Endothelial cell (in vitro differentiated cells): ENCODE measurements at places on chromosomes 7 and 10.
A peak's percentile ranks its signal among the peaks of the same experiment; 100 is the strongest.

- no peak for DNase-seq
Observed at GRCh38 chr7:37352974-37353948, 95.4 kb downstream of the ELMO1 start.

DNA sequence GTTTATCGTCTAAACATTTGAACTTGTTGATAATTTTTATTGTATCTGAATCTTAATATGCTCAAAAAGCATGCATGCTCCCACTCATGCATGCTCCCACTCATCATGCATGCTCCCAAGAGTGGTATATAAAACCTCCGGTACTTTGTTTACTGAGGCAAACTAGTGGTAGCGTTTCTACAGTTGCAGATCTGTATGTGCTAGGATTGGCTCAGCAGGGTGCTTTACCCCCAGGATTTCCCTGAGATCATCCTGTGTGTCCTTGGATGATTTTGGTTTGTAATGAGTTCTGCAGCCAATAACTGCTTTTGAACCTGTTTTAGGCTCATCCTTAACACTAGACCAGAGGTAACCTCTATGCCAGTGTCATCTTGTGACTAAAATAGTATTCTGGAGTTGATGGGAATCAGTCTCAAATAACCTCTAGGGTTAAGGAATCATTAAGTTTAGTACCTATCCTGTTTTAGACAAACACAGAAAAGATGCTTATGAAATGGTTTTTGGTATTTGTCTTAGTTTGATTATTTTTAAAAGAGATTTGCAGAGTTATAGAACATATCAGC is 40.4 kb downstream of the PHTF2 start:
- DNase-seq = no peak

DNA sequence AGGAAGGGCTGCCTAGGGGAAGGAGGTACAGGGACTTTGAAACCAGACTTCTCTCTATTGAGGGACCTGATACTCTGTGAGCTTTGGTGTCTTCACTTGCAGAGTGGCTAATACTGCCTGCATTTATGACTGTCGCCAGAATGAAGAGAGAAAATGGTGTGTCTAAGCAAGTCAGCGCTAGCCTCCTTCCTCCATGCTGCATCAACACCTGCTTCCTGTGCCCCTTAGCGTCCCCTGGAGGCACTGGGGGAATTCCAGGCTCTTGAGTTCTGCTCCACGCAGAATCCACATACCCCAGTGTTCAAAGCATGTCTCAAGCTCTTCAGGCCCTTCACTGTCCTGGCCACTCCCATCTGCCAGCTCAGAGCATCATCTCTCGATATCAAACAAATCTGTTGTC is 140.5 kb downstream of the PKD1L1 start:
- DNase-seq = no peak

GRCh38 chr7:75872073-75872782 is 6.6 kb upstream of the RHBDD2 start:
- no peak for DNase-seq

GRCh38 chr7:76196786-76197185 is 4.9 kb upstream of the SRRM3 start:
- no peak for DNase-seq

GRCh38 chr7:13910805-13911551 is 78.5 kb downstream of the ETV1 start:
- no peak for DNase-seq

DNA sequence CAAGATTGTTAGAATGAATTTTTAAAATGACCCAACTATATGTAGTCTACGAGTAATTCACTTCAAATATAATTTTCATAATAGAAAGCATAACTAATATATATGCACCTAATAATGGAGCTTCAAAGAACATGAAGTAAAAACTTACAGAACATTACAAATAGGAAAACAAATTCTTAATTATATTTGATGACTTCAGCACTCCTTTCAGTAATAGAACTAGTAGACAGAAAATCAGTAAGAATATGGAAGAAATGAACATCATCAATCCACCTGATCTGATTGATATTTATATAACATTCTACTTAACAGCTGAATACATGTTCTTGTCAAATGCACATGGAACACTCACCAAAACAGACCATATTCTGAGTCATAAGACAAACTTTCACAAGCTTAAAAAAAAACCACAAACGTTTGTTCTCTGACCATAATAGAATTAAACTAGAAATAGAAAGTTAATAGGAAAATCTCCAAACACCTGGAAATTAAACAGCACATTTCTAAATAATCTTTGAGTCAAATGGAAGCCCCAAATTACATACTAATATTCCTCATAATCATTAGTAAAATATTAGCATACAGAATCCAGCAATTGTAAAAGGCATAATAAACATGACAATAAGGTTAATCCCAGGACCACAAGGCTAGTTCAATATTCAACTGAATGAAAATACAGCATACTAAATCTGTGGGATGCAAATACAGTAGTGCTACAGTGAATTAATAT is 48.0 kb downstream of the BRAF start:
- DNase-seq = no peak

GRCh38 chr7:17626235-17626634 is 314.1 kb downstream of the SNX13 start:
- DNase-seq = no peak

DNA sequence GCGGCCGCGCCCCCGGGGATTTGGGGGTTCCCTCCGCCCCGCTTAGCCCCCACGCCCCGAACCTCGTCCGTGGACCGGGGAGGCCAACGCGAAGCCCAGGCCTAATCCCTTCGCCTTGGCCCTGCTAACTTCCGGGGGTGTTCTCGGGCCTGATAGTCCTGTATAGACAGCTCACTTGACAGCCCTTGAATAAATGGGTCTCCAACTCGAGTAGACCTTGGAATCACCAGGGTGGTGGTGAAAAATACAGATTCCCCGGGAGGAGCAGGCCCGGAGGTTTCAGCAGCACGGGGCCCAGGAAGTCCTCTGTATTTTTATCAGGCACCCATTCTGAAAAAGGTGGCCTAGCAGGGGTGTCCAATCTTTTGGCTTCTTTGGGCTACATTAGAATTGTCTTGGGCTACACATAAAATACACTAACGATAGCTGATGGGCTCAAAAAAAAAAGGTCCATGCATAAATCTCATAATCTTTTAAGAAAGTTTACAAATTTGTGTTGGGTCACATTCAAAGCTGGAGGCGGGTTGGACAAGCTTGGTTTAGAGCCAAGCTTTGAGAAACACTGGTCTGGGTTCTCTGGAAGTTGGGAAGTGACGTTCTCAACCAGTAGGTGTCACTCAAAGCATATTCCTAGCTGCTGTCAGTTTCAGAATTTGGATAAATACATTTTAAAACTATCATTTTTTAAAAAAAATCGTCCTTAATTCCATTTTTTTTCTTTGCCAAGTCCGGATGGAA is 221.7 kb downstream of the PHTF2 start:
- DNase-seq = peak; percentile 48

GRCh38 chr7:120609136-120609753 is 248.7 kb downstream of the TSPAN12 start:
- no peak for DNase-seq

- peak; percentile 58 for DNase-seq
Observed at GRCh38 chr7:123865517-123866117, 20.6 kb downstream of the HYAL4 start.

DNA sequence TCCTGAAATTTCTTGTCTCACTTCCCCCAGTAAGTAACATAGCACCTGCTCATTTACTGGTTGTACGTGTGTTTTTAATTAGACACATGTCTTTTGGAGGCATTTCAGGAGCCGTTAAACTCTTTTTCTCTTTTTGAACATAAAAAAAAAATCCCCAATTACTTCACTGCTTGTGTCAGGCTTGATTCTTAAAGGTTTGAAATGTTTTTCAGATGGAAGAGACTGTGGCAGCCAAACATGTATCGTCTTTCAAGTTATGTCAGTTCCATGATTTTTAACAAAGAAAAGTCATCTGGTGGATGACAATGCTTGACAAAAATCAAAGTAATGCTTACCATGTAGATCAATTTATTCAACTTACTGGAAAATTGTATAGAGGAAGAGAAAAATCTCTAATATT is 585.8 kb downstream of the GATA3 start:
- no peak for DNase-seq
